ENCODE measurements at places on chromosomes 6 and 20. TPM values are rescaled to one million over a fixed set of nuclear protein-coding genes. Genes with fewer than 3 reads are reported as not detected.

CDSN gene
- total RNA-seq: not detected

OPRL1 gene
- 1.4 TPM for total RNA-seq

FAM217A gene
- not detected for total RNA-seq

NELFE gene
- 46.2 TPM for total RNA-seq

DZANK1 gene
- 2.5 TPM for total RNA-seq

EYA2 gene
- not detected for total RNA-seq

DNA sequence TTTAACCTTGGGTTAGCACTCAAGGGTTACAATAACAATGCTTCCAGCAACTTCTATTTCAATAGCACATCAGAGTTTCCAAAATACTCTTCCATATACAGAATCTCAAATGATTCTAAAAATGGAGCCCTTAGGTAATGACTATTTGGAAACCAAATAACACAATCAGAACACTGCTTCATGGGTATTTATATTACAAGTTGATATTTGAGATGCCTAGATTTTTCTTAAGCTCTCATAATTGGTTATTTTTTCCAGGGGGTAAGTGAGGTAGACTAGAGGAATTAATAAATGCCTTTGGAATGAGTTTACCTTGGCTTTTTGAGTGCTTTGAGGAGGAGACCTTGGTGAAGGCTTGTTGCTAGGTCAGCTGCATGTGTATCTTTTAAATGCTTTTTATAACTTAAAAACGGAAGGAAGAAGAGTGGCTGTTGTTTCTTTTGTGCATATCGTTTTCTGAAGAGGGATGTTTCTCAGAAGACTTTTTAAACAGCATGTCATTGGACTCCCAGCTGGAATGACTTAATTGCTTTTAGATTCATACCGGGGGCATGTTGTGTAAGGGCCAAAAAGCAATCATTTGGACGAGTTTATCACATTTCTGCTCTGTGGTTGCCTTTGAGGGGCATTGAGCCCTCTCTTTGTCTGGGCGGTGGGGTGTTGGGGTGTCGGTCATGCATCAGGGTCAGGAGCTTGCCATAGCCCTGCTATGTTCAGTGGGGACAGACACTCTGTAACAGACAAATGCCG lies 186.0 kb downstream of the DTNBP1 start:
- DNase-seq: no peak

- DNase-seq: no peak
Measured at GRCh38 chr6:166097914-166098522, 69.6 kb downstream of the TBXT start.

DNA sequence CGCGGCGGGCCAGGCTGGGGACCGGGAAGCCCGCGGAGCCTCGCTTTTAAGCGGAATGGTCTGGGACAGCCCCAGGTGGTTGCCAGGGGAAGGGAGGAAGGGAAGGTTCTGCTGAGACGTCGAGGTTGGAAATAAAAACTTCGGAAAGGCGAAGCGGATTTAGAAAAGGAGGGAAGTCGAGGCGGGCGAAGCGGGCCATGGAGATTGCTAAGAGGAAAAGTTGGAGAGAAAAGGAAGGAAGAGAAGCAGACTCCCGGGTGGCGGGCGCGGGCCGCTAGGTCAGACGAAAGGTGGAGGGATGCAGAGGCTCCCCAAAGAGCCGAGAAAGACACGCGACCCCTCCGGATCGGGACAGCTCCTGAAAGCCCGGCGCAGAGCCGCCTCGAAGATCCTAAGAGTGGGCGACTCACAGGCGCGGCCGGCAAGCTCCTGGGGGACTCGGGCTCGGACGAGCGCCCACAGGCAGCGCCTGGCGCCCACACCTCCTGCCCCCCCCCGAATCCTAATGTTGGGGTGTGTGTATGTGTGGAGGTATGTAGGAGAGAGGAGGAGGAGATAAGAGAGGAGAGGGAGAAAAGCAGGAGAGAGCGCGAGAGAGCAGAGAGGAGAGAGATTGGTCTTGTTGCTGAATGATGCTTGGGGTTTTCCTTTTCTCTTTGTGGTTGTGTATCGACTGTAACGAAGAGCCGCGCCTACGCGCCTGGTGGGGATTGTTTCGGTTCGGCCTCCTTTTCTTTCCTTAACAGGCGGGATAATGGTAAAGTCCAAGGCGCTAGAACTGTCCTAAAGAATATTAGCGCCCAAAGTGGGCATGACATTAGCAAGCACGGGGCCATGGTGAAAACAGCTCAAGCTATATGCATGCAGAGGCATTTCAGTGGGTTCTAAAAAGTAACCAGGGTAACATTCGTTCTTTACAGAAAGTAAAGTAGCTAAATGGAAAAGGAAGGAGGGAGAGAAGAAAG lies 1.5 kb downstream of the TFAP2B start:
- DNase-seq: no peak

DNA sequence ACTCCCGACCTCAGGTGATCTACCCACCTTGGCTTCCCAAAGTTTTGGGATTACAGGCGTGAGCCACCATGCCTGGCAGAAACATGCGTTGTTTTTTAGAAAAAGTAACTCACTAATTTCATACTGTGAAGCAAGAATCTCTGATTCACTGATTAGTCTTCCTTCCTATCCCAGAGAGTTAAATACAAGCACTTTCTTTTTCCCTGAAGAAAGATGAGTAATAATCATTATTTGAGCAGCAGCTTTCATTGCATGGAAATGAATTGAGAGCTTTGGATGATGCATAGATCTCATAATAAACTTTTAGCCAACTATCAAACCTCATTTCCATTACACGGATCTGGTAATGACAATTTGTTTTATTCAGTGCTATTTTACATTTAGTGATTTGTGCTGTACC lies 892.5 kb upstream of the EYS start:
- no peak for DNase-seq

DNA sequence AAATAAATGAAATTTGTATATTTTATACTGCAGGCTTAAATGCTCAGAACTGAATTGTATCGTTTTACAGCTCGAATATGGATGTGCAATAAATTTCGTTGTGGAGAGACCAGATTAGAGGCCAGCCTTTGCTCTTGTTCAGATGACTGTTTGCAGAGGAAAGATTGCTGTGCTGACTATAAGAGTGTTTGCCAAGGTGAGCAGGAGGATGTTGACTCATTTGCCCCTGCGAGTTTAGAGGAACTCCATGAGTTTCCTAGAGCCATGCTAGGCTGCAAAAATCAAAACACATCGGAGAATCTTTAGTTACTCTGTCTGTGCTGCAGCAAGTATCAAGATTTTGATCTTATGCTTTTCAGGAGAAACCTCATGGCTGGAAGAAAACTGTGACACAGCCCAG lies 15.4 kb downstream of the ENPP3 start:
- no peak for DNase-seq

- DNase-seq: no peak
Measured at GRCh38 chr6:104955927-104956730, 778 bp upstream of the LIN28B start.

- DNase-seq: peak; percentile 64
Measured at GRCh38 chr20:45771182-45771759, 20.4 kb downstream of the WFDC3 start.

DNA sequence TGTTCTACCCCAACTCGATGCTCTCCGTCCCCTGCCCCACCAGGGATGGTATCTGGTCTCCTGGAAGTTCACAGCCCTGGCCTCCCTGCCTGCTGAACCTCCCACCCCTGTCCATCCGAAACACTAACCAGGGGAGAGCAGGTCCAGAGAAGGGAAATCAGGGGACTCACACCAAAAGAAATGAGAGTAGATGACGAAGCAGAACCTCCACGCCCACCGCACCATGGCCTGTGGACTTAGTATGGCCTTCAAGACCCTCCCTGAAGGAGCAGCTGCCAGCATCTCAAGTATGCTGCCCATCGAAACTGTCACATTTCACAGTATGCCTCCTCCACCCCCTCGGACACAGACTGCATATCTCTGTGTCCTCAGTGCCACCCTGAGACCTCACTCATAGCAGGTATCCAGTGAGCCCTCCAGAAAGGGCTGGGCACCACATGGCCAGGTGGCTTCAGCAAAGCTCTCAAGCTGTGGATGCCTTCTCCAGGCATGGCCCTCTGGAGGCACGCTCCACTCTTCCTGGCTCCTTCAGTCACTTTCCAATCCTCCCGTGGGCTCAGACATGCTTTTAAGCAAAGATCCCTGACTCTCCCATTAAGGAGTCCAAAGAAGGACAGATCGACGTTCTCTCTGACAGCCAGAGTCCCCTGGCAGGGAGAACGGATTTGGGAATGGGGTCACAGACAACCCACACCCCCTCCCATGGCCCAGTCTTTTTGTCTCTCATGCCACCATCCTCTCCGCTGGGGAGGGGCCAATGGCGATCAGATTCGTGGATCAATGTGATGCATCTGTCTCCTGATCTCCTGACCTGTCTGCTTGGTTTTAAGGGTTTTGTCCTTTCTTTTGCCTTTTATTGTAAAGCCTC lies 158.4 kb downstream of the ANKRD60 start:
- no peak for DNase-seq

DNA sequence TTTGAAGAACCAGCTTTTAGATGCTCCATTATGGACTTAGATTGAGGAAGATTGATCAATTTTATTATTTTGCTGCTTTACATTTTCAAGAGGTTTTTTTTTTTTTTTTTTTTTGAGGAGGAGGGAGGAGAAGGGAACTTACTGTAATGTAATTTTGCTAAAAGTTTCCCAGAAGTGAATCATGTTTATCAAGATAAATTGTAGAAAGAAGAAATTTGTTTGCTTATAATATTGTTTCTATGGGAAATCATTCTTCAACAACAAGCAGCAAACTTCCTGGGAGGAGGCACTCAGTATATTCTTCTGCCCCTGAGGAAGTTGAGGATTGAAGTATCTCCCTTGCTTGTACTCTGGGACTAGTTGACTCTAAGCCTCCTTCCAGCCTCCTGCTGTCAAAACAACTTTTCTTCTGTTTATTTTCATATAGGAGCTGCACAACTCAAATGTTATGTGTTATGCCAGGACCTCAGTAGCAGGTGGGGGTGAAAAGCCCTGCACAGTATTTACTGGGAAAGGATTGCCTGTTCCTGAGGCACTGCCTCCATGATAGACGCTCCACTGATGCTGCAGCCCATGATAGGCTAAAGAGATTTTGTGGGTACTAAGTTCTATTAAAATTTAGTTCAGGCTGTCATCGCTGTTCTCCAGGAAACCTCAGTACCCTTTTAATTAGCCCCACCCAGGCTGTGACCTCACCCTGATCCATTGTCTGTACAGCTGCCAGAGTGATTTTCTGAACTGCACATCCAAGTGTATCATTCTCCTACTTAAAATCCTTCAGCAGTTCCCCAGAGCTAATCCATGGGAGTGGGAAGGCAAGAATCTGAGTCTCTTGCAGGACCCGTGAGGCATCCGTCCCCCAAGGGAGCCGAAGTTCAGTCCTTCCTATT lies 51.9 kb downstream of the CARMIL1 start:
- no peak for DNase-seq

All from T-helper 17 cell (primary cell).